Ammon's horn (tissue), 1 donor: ENCODE measurements at places on chromosomes 3 and 15.

- DNase-seq, result no peak
These were observed 130.6 kb upstream of the STT3B start for GRCh38 chr3:31402117-31402516.

DNA sequence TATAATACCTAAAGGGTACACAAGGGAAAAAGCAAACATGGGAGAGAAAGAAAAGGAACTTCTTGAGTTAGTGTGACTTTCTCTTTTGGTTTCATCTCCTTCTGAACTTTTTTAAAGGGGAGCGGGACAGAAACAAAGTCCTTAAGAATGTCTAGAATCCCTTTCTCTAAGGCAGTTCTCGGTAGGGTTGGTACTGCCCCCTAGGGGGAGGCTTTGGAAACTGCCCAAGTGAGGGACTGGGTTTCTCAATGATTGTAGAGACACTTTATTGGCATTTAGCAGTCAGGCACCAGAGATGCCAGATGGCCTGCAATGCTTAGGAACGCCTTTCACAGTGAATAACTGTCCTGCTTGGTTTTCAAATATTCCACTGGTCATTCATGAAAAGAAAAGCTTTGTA is 172.7 kb downstream of the WDR72 start:
- peak; percentile 40 for DNase-seq

GRCh38 chr15:69328080-69328479 is 29.4 kb downstream of the PAQR5 start:
- DNase-seq, result no peak

GRCh38 chr3:69353503-69353902 is 32.4 kb downstream of the FRMD4B start:
- no peak for DNase-seq

GRCh38 chr3:126406389-126407296 is 11.9 kb downstream of the CFAP100 start:
- DNase-seq, result no peak

- no peak for DNase-seq
These were observed 118.7 kb downstream of the PPM1L start for GRCh38 chr3:160874736-160875135.

- DNase-seq, result no peak
These were observed 9.8 kb upstream of the TXNRD3 start for GRCh38 chr3:126664591-126665214.
